ENCODE measurements at places on chromosomes 7 and 10.
A peak's percentile ranks its signal among the peaks of the same experiment; 100 is the strongest.

GRCh38 chr10:19713800-19714525, 102.3 kb upstream of the PLXDC2 start:
- no peak for DNase-seq

GRCh38 chr10:131207584-131208532, 103.7 kb downstream of the TCERG1L start:
- no peak for DNase-seq

- DNase-seq = no peak
These were observed 23.7 kb downstream of the CRHR2 start for GRCh38 chr7:30658479-30659074.

- DNase-seq = no peak
These were observed 257.7 kb upstream of the SP8 start for GRCh38 chr7:21044384-21044783.

DNA sequence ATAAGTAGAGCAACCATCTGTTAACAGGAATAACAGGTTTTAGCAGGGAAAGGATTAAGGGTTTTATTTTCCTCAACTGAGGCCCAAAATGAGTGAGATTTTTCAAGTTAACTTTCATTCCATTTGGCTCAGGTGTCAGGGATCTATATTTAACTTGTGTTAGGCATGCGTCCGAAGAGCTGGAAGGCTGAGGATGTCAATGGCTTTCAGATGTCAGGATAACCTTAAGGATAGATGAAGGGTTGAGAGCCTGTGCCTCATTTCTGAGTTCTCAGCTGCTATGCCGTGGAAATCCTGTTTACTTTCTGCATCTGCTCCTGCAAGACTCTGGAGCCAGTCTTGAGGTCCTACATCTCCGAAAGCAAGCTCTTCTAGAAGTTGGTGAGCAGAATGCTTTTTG, 36.4 kb upstream of the CD36 start:
- DNase-seq = no peak

- no peak for DNase-seq
These were observed 251.9 kb upstream of the PTER start for GRCh38 chr10:16184906-16185305.

- no peak for DNase-seq
These were observed 22.6 kb downstream of the CUTC start for GRCh38 chr10:99754670-99755069.

- DNase-seq = no peak
These were observed 135.1 kb downstream of the SDK1 start for GRCh38 chr7:3436112-3436511.

GRCh38 chr7:132355048-132355447, 221.2 kb downstream of the PLXNA4 start:
- no peak for DNase-seq

DNA sequence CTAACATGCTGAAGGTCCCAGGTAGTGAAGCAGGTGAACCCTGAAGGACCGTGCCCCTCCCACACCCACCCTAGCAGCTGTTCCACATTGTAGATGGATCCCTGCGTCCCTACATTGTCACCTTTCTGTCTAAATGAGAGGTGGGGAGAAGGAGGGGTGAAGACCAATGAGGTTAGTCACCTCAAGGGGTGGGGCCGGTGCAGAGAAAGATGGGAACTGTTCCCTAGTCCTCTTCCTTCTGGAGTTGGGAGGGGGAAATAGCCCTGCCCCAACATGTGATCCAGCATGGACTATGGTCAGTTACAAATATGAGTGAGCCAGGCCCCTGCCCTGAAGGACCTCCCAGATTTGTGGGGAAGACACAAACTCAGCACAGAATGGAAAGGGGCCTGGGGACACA, 124.5 kb downstream of the LHPP start:
- no peak for DNase-seq

GRCh38 chr10:15369256-15370211, 1.6 kb downstream of the FAM171A1 start:
- no peak for DNase-seq

GRCh38 chr7:116030651-116031276, at the start of gene TFEC:
Gene TFEC, minus strand, starts transcription at chr7:116030763. Its CDS starts 46,322 bp downstream, at chr7:115984441.
- DNase-seq = no peak

- no peak for DNase-seq
These were observed 29.7 kb upstream of the TAS2R16 start for GRCh38 chr7:123024989-123025758.

- DNase-seq = peak; percentile 62
These were observed 61.4 kb upstream of the STEAP1B start for GRCh38 chr7:22561321-22561811.

DNA sequence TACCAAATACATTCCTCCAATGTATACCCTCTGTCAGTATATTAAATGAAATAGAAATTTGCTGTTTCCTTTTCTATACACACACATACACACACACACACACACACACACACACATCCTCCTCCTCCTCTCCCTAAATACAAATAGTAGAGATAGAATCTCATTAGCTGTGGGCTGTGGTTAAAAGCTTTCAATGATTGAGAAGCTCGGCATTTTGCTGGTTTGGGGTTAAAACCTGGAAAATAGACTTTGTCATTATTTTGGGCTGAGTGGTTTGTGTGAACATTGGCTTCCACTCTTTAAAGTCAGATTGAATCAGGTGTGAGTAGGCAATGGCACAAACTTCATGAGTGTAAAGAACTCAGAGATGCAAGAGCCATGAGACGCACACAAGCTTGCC, 596.0 kb downstream of the XPNPEP1 start:
- no peak for DNase-seq

GRCh38 chr7:16904076-16904475, 22.3 kb upstream of the AGR3 start:
- DNase-seq = no peak

DNA sequence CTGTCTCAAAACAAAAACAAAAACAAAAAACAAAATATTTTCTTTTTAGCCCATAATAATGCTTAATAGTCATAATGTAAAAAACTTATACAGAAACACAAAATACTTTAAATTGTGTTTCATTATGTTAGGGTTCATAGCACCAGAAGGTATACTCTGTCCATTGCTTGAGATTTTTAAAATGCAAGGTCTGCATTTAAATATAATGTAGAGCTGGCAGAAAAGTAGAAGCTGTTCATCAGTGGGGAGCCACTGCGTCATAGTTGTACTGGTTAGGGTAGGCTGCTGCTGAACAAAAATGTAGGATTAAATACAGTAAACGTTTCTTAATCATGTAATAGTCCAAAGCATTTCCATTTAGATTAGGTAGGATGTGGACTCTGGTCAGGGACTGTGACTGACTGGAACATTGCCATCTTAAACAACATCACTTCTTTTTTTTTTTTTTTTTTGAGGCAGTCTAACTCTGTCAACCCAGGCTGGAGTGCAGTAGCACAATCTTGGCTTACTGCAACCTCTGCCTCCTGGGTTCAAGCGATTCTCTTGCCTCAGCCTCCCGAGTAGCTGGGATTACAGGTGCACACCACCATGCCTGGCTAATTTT, 85.2 kb downstream of the ANKIB1 start:
- no peak for DNase-seq

- DNase-seq = peak; percentile 97
These were observed 551.7 kb downstream of the GRM8 start for GRCh38 chr7:126700807-126701604.

DNA sequence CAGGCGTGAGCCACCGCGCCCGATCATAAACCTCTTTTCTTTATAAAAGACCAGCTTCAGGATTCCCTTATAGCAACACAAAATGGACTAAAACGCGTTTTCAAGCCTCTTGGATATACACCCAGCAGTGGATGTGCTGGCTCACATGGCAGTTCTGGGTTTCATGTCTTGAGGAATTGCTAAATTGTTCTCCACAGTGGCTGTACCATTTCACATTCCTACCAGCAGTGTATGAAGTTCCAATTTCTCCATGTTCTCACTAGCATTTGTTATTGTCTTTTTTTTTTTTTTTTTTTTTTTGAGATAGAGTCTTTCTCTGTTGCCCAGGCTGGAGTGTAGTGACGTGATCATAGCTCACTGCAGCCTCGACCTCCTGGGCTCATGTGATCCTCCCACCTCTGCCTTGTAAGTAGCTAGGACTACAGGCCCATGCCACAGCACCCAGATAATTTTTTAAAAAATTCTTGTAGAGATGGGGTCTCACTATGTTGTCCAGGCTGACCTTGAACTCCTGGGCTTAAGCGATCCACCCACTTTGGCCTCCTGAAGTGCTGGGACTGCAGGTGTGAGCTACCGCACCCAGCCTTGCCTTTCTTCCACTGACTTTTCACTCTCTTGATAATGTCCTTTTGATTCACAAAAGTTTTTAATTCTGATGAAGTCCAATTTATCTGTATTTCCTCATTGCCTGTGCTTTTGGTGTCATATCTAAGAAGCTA, 17.4 kb downstream of the TECPR1 start:
- DNase-seq = no peak

GRCh38 chr10:74118804-74119203, 31.8 kb downstream of the AP3M1 start:
- DNase-seq = no peak

DNA sequence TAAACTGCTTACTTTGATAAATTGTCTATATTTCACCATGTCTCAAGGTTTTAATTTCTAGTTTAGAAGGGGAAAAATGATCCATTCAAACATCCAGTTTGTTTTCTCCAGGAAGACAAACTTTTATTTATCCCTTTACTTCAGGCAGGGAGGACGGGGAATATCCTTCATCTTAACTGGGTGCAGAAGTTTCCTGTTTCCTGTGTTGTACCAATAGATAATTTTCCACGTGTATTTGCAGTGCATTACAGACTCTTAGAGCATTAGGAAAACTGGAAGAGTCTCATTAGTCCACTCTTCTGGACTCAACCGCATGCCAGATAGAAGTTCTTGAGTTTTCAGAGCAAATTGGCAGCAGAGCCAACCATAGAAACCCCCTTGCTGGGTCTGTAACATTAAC, 39.4 kb upstream of the PIP4K2A start:
- no peak for DNase-seq

DNA sequence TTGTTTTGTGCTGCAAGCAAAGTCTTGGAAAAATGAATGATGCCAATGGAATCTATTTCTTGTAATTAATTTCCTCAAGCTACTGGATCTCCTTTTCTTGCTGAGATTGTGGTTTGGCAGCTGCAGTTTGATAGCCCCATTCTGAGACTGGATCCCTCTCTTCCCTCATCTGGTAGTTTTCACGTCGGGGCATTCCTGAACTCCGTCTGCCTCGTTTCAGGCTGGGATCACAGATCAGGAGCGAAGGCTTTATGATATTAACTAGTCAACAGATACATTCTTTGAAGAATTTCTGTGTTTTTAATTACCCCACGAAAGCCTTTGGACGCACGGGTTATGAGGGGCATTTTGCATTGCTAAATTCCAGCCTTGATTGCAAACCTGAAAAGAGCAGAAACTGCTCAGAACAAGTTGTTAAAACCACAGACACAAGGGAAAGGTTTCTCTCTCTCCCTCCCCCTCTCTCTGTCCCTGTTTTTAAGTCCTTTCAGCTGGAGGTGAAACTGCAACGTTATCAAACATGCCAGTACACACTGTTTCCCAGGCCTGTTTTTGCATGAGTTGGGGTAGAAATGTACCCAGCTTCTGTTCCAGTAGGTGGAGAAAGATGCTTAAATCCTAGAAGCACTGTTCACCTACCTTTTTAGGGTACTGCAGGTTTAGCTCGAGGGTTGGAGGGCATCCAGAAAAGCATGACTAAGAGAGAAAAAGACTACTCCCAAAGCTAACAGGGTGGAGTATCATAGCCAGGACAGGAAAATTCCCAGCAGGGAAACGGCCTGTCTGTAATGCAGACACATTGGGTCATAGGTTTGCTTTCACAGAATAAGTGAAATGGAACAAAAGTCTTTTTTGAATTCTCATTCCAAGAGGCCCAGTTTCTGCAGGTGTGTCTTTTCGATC, 124.3 kb downstream of the CUX1 start:
- DNase-seq = peak; percentile 58

DNA sequence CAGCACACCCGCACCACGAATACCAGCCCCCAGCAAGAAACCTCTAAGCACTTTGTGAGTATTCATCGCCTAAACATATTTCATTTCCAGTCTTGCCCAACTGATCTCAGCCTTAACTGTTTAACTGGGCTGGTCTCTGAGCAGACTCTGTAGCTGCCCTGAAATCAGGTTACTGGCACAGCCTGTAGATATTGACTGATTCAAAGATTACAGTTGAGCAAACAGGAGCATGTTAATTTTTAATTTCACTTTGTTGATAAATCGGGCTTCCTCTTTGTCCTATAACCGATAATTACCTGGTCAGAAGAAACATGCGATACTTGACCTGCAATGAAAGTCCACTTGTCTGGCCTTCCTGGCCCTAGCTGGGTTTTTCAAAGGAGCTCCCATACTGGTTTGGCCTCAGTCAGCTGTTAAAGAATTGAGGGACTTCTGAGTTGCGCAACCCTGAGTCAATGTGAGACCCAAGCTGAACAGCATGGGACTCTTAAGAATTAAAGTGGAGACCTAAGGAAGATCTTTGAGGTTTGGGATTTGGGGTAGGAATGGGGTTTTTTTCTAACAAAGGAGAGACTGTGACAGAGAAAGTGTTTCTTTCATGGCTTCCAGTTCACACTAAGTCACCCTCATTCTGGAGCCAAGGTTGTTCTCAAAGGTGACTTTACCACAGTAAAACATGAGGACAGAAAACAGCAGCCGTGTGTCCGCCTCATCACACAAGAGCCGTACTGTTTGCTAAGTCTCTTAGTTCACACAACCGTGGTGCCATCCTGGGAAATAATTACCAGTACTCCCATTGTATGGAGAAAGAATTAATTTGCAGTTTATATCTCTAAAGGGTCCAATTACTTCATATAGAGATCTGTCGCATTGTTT, 75.9 kb downstream of the PPP1R3C start:
- no peak for DNase-seq

DNA sequence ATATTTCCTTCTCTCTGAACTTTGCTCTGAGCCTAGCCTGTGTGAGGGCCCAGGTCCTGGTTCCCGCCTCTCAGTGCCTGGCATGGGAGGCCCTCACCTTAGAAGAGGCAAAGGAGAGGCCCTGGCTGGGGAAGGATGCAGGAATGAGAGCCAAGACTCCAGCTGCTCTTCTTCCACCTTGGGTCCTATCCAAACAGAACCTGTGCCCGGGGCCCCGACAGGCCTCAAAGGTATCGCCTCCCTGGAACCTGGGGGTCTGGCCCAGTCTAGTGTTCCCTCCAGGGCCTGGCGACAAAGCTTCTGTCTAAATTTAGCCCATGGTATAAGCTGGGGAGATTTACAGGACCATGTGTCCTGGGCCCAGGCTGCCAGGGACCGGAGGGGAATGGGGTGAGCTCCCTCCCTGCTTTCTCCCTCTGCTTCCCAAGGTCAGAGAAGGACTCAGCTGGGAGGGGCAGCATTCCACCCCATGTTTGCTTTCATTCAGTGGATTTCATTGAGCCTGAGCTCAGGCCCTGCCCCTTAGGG, 12.0 kb upstream of the CRHR2 start:
- no peak for DNase-seq

- DNase-seq = no peak
These were observed 213.0 kb downstream of the BUB3 start for GRCh38 chr10:123367195-123367594.

GRCh38 chr7:11474902-11475585, 357.0 kb downstream of the THSD7A start:
- DNase-seq = no peak

- no peak for DNase-seq
These were observed 217.9 kb downstream of the GLRX3 start for GRCh38 chr10:130353928-130354572.

Data from SW480 (cell line).